ENCODE measurements at places on chromosomes 5 and 9. TPM values are rescaled to one million over a fixed set of nuclear protein-coding genes. Genes with fewer than 3 reads are reported as not detected.

TLR4 gene
- 14.2 TPM for total RNA-seq

KIF4B gene
- not detected for total RNA-seq

LCN1 gene
- total RNA-seq = not detected

GADD45G gene
- total RNA-seq = 8.3 TPM

CARTPT gene
- total RNA-seq = not detected

IL31RA gene
- total RNA-seq = 13.2 TPM

GMCL2 gene
- total RNA-seq = not detected

CSF1R gene
- total RNA-seq = 21.2 TPM

LCN9 gene
- total RNA-seq = not detected

PFN3 gene
- not detected for total RNA-seq

CHSY3 gene
- total RNA-seq = 9.6 TPM

MEIKIN gene
- total RNA-seq = not detected
